ENCODE measurements at places on chromosomes 2 and 18. TPM values are rescaled to one million over a fixed set of nuclear protein-coding genes. Genes with fewer than 3 reads are reported as not detected.
A peak's percentile ranks its signal among the peaks of the same experiment; 100 is the strongest.

DNA sequence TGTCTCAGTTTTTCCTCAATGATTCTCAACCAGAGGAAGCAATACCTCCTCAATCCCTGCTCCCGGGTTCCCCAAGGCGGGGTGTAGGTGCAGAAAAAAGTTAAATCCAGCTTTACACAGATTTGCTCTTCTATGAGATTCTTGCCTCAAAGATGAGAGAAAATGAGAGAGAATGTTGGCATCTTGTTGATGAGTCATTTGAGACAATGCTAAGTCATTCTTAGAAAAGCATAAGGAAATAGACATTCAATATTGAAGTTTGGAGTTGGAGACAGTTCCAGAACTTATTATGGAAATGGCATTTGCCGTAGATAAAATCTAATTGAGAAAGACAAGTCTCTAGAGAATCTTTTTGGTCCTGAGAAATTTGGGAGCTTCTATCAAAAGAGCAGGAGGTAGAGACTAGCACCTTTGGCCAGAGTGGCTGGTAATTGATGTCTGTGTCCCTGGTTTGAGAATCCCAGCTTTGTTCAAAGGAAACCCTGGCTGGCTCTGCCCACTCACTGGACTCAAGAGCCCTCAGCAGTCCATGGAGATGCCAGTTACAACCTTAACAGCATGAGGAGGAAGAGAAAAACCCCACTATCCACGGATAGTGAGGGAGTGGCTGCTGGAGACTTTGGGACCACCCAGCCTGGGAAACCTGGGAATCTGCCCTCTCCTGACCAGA is 181.2 kb downstream of the FAM124B start:
- no peak for DNase-seq

- DNase-seq: no peak
These were observed 33.4 kb upstream of the LPIN2 start for GRCh38 chr18:3046216-3046808.

DNA sequence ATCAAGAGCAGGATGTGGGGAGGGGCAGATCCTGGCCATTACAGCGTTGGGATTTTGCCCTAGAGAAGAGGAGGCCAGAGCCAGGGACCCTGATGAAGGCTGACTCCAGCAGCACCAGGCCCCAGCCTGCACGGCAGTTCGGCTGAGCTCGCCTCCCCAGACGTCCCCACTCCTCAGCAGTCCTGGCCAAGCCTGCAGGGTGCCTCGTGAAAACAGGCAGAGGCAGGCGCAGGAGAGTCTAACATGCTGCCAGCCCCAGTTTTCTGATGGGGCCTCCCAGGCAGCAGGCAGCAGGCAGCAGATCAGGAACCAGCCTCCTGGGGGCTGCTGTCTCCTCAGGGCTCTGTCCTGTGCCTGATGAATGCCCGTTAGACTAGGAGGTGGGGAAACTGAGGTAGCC is 19.7 kb upstream of the GLI2 start:
- no peak for DNase-seq

GRCh38 chr2:102657770-102658169 is 38.4 kb downstream of the SLC9A2 start:
- no peak for DNase-seq

- peak; percentile 99 for DNase-seq
These were observed 156.1 kb downstream of the LDLRAD4 start for GRCh38 chr18:13374468-13375301.

GRCh38 chr2:197195518-197195917 is 115.1 kb downstream of the ANKRD44 start:
- DNase-seq: peak; percentile 59

- no peak for DNase-seq
These were observed 75.6 kb downstream of the MAP4K4 start for GRCh38 chr2:101773137-101773536.

GRCh38 chr2:47636596-47637264 is 146.2 kb upstream of the MSH6 start:
- DNase-seq: no peak

DNA sequence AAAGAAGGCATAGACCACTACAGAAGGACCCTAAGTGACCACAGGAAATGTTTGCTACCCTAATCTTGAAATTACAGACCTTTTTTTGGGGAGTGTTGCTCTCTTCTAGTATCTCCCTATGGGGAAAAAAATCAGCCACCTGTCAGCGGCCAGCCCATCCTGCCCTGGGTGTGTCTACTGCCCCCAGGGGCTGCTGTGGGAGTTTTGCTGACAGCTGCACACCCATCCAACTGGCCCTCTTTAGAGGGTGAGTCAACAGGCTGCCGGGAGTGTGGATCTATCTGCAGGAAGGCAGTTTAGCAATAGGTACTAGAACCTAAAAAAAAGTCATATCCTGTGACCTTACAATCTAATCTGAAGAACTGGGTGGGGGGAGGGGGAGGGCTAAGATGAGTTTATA is 796 bp upstream of the DYSF start:
- DNase-seq: no peak

- DNase-seq: no peak
These were observed 571 bp downstream of the EEF1B2 start for GRCh38 chr2:206160125-206160806.

- no peak for DNase-seq
These were observed 100.1 kb upstream of the TLK1 start for GRCh38 chr2:171260471-171261424.

GRCh38 chr2:187614756-187615155 is 60.5 kb upstream of the TFPI start:
- DNase-seq: no peak

DNA sequence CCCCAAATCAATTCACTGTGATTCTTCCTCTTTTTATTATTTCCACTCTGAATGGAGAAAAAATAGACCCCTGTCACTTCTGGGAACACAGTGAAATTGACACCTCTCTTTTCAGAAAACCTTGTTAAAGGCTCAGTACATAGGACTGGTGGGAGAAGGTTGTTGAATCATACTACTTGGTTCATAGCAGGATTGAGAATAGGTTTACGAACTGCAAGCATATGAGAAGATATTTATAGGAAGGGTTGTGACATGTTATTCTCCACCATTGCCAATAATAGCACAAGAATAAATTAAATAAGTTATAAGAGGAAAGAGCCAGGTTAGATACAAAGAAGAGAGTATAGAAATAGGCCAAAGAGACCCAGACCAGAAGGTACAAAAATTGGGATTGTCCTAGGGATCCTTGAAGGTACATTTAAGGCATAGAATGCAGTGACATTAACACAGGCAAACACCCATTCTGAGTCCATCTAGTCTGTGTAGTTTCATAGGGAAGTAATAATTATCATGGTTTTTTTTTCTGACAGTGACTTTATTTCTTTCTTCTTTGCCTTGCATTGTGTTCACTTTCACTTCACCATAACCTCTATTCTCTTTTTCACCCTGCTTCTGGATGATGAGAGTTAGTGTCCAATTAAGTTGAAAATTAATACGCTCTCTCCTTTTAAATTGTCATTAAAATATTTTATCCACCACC is 21.8 kb upstream of the SERPINE2 start:
- no peak for DNase-seq

DNA sequence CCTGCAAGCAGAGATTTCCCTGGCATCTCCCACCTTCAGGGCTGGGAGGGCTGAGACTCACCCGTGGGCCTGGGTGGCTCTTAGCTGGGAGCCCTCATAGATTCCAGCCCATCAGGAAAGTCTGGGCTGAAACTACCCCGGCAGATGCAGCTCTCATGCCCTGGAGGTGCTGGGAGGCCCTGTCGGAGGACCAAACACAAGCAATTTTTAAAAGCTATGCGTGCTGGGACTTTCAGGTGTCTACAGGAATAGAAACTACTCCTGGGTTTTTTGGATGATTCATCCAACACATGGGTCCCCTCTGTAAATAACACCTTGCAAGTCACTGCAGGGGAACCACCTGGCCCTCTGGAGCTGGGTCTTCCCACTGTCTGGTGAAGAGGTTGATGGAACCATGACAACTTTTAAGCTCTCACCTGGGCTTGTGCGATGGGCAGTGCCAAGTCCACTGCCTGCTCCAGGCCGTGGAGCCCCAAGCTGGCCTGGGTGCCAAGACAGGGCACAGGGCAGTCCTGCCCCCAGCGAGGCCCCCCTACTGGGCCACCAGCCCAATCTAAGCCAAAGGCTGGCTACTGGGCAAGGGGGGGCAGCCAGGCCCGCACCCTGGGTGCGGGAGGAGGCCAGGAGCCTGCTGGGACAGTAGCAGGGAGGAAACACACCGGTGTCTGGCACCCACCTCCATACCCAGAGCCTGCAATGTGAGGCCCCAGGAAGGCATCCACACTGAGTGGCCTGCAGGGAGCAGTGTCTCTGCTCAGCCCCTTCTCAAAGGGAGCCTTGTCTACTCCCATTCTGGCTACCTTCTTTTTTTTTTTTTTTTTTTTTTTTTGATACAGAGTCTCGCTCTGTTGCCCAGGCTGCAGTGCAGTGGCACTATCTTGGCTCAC is 1.1 kb upstream of the GPR55 start:
- no peak for DNase-seq

DNA sequence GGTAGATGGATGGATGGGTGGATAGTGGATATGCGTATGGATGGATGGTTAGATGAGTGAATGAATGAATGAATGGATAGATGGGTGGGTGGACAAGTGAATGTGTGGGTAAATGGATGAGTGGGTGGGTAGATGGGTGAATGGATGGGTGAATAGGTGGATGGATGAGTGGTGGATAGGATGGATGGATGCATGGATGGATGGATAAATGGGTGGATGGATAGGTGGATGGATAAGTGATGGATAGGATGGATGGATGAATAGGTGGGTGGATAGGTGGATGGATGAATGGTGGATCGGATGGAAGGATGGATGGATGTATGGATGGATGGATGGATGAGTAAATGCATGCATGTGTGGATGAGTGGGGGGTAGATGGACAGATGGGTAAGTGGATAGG is 169.3 kb downstream of the ACKR3 start:
- no peak for DNase-seq

DNA sequence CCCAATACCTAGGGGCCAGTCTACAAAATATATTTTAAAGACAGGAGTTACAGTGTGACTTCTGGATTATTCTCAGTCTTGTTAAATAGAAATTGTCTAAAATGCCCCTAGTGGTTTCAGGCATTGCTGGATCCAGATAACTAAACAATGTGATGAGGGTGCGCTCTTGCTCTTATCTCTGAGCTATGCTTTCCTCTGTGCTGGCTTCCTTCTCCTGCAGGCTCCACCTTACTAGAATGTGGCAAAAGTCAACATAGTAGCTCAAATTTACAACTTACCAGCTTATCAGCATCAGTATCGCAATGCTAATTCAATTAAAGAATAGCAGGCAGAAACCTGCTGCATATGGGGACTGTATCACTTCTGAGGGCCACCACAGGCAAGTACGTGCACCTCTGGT is 61.3 kb upstream of the RNU4ATAC start:
- DNase-seq: no peak

NABP1 gene
- 1.9 TPM for total RNA-seq

ADD2 gene
- total RNA-seq: not detected

KHK gene
- 7.3 TPM for total RNA-seq

BMP10 gene
- not detected for total RNA-seq

CCDC148 gene
- total RNA-seq: 4.1 TPM
